ENCODE measurements at places on chromosomes 1 and 21.

DNA sequence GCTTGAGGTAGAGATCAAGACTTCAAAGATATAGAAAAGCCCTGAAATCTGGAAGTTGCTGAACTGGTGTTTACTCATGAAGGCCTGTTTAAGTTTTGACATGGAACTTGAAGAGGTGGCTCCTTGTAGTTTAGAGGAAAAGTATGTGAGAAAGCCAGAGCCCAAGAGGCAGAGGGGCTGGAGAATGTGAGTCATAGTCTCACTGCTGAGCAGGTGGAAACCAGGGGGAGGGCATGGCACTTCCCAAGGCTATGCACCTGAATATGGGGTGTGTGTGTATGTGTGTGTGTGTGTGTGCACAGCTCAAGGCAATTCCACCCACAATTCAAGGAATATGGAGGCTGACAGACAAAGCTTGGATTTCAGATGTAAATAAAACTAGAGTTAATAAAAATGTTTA lies 46.8 kb upstream of the C1orf198 start:
- no peak for DNase-seq

- no peak for DNase-seq
Observed at GRCh38 chr1:54894271-54894670, 7.3 kb upstream of the DHCR24 start.

GRCh38 chr1:81974883-81975555 lies 174.3 kb downstream of the ADGRL2 start:
- no peak for DNase-seq

GRCh38 chr1:202233804-202234203 lies 40.2 kb downstream of the LGR6 start:
- no peak for DNase-seq

- DNase-seq: no peak
Observed at GRCh38 chr1:42765269-42765668, 1.6 kb downstream of the P3H1 start.

DNA sequence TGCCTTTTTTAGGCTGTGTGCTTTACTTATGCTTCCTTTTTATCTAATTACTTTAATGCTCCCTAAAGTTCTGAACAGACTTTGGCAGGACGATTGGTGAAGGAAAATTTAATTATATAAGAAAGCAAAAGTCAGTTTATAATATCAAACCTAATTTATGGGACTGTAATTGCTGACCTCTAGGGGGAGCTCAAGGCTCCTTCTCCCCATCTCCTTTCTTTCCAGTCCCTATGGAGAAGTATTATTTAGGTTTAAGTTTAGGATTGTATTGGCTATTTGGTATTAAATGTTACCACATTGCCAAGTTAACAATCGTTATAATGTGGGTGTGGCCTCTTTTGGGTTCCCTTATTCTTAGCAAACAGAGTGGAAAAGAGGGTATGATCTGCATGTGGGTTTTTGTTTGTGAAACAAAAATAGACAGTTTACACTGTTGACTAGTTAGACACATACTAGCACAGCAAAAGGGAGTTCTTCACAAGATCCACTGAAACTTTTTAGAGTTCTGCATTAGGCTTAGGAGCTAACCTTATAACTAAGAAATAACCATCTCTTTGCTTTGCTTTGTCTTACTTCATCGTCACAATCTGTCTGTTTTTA lies 48.2 kb upstream of the TNFSF4 start:
- DNase-seq: no peak

GRCh38 chr1:56533197-56533596 lies 46.2 kb downstream of the PLPP3 start:
- no peak for DNase-seq

GRCh38 chr21:38796424-38796823 lies 9.3 kb upstream of the ETS2 start:
- DNase-seq: no peak

GRCh38 chr1:58104960-58105359 lies 441.6 kb downstream of the OMA1 start:
- DNase-seq: no peak

- no peak for DNase-seq
Observed at GRCh38 chr1:35683012-35683411, 35.7 kb downstream of the C1orf216 start.

GRCh38 chr1:3790952-3791351 lies 5.3 kb downstream of the LRRC47 start:
- DNase-seq: no peak

DNA sequence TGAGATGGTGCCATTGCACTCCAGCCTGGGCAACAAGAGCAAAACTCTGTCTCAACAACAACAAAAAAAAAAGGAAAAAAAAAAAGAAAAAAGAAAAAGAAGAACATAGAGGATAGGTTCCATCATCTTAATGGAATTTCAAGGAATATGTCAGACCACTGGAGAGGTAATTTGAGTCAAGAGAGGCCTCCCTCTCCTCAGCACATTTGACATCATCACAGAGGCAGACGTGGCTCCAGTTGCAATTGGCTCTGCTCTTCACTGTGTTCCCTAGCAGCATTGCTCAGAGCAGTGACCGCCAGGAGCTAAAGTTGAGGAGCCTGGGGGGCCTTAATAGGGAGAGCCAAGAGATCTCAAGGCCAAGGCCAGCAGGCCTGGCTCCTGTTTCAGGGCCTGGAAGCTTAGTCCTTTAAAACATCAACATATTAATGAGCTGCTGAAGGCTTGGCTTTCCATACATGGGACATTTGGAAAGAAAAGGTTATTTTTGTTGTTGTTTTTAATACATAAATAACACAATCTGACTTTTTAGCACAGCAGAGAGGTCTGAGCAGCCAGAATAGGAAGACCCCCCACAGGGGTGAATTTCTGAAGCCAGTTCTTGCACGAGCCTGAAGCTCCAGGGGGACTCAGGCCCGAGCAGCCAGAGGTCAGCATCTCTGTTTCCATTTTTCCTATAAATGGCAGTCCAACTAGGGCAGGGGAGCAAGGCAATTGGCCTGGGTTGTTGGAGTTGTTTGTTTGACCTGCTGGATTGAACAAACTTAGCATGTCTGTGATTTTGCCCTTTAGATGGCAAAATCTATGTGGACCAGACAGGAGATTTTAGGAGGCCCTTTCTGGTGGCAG lies 118.3 kb upstream of the FGGY start:
- no peak for DNase-seq

DNA sequence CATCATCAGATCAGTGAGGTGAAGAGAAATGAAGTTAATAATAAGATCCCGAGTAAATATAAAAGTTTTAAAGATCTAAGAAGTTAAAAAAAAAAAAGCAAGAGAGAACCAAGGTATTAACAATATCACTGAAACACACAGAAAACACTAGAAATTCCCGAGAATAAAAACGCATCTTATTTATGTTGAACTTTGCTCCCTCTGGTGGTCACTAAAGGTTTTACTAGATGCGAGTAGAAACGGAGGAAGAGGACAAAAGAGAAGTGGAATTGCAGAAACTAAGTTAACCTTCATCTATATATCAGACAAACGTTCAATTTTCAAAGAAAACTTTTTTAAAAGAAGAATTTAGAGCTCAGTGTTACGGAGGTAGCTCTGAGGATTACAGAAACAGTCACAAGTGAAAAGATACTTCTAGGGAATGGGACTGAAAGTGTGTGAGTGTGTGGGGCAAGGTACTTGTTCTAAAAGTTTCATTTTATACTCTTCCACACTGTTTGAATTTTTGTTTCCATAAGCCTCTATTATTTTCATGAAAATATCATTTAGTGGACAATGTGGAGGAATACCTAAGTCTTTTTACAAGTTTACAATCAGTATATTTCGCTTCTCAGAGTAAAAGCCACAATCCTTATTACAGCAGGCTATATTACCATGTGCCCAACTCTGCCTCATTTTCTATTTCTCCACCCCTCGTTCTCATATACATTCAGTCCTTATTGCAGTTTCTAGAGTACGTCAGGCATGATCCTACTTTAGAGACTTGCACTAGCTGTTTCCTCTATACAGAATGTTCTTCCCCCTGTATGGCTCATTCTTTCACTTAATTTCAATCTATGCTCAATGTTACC lies 19.7 kb downstream of the ACBD6 start:
- no peak for DNase-seq

GRCh38 chr1:186679924-186680244 lies 339 bp downstream of the PTGS2 start:
- no peak for DNase-seq

GRCh38 chr1:84379917-84380180 lies 18.4 kb upstream of the DNASE2B start:
- no peak for DNase-seq

DNA sequence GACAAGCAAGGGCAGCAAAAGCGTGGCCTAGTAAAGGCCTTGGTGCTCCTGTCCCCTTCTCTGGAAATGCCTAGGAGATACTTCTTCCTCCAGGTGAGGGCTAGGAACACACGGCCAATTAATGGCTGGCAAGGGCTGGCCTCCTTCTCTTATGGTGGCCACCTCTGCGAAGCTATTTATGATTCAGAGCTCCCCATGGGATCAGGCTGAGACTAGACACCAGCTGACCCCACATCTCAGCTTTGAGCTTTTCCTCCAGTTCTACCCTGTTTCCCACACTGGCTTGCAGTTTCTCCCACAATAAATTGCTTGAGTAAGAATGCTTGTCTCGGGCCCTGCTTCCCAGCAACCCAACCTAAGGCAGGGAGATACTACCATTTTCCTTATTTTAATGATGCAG lies 53.7 kb downstream of the CAMK2N1 start:
- no peak for DNase-seq

DNA sequence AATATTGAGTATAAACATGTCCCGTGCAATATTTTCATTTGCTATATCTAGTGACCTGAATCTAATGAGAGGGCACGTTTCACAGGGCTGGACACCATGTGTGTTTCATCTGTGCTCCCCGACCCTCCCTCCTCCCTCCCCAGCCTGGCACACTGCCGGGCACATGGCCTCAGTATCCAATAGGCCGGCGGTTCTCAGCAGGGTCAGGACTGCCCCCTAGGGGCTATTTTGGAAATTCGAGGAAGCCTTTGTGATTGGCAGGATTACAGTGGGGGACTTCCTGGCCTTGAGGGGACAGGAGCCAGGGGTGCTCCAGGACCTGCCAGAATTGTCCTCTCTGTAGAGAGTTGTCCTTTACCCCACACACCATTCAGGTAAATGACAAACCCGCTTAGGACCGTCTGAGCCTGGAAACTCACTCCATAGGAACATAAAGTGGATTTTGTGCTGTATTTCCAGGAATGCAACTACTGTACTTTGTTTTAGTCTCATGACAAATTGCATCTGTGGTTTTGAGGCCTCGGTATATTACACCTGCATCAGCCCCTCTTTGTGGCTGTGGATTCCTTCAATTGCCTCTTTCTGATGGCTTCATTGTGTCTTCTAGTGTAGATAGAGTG lies 109.5 kb upstream of the SIM2 start:
- DNase-seq: no peak

GRCh38 chr1:11664336-11665065 lies 501 bp downstream of the FBXO6 start:
- no peak for DNase-seq

- peak; percentile 8 for DNase-seq
Observed at GRCh38 chr1:160522622-160523345, at the start of gene SLAMF6. Gene SLAMF6, minus strand, starts transcription at chr1:160523255. Its CDS starts 63 bp downstream, at chr1:160523192.

DNA sequence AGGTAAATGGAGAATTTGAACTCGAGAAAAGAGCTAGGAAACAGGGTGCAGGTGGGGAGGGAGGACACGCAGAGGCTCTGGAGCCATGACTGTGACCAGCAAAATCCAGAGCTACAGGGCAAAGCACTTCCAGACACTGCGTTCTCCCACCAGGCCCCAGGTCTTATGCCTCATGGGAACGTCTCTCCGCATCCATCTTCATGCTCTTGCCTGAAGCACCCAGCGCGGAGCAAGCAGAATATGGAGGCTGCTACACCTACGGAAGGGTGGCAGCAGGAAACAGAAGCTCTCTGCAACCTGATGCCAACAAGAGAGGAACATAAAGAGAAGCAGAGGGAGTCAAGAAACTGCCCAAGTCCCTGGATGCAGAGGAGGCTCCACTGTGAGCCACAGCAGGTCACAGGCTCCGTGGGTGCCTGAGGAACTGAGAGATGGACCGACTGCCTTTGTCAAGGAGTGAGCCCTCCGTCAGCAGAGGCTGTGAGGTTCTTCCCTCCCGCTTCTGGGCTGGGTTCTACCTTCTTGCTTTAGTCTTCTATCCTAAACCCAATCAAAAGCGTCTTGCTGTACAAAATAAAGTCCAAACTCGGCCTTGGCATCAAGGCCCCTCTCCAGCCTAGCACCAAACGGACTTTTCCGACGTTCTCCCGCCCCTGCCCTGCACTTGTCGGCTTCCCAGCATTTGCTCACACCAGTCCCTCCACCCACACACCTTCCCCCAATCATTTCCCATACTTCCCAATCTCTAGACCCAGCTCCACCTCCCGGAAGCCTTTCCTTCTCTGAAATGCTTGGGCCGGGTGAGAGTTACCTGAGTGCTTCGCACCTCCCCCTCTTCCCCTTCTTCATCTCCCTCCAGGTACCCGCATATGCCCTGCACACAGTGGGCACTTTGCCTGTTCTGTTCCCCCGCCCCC lies 930 bp downstream of the DHCR24 start:
- DNase-seq: no peak

- no peak for DNase-seq
Observed at GRCh38 chr1:44812822-44813543, 4.7 kb downstream of the BTBD19 start.

DNA sequence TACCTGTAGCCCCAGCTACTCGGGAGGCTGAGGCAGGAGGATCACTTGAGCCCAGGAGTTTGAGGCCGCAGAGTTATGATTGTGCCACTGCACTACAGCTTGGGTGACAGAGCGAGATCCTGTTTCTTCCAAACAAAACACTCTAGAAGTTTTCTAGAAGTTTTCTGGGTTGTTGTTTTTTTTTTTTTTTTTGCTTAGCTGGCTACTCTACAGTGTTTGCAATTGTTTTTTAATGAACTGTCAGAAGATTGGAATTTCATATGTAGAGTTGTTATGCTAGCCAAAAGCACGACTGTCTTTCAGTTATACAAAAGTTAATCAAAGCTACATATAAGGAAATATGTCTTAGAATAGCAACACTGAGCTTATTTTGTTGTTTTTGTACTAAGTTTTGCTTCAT lies 30.9 kb upstream of the NEXN start:
- DNase-seq: no peak

DNA sequence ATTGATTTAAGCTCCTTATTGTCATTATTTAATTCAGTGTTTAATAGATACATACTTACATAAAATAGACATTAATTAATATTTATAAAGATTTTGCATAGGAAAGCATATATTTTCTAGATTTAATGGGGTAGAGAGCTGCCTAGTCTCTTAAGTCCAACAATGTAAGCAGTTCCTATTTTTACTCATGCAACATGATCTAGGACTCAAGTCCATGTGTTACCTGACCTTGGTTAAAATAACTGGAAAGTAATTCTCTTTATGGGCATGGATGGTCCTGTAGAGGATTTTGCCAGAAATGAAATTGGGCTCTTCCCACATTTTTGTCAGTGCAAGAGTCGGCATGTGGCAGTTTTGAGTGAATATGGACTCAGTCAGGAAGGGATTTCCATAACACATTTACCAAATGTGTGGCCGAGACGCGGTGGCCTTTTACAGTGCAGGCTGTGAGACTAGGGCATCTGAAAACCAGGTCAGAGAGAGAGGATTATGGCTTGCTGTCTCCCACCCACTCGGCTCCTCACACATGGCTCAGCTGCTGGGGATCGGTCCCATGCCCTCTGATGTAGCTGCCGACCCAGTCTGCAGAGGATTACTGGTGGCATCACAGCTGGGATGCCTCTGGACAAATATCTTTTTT lies 6.2 kb upstream of the KIF1B start:
- no peak for DNase-seq

Data from activated CD8-positive, alpha-beta memory T cell treated with anti-CD3 and anti-CD28 coated beads for 1 hour (primary cell).